Common myeloid progenitor, CD34-positive (primary cell): ENCODE measurements at places on chromosomes 7 and 10.

GRCh38 chr7:98252425-98253054, 508 bp upstream of the TECPR1 start:
- DNase-seq = no peak

- no peak for DNase-seq
Measured at GRCh38 chr10:114615600-114616007, 42.5 kb downstream of the ABLIM1 start.

GRCh38 chr7:37013771-37014170, 289.5 kb upstream of the AOAH start:
- no peak for DNase-seq

DNA sequence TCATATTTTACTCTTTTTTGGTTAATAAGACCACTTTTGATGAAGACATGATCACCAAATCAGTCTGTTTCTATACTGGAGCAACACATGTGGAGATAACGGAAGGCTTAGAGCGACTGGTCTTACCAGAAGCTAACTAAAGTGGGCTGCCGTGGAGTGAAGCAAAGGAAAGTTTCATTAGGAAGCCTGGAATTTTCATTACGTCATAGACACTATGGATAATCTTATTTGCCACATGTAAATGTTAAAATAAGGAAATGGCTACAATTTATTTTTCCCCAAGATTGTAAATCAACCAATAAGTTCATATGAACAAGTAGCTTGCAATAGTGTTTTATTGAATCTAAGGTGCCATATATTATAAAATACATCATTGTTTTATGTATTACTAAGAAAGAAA, 185.4 kb downstream of the PHTF2 start:
- DNase-seq = no peak

DNA sequence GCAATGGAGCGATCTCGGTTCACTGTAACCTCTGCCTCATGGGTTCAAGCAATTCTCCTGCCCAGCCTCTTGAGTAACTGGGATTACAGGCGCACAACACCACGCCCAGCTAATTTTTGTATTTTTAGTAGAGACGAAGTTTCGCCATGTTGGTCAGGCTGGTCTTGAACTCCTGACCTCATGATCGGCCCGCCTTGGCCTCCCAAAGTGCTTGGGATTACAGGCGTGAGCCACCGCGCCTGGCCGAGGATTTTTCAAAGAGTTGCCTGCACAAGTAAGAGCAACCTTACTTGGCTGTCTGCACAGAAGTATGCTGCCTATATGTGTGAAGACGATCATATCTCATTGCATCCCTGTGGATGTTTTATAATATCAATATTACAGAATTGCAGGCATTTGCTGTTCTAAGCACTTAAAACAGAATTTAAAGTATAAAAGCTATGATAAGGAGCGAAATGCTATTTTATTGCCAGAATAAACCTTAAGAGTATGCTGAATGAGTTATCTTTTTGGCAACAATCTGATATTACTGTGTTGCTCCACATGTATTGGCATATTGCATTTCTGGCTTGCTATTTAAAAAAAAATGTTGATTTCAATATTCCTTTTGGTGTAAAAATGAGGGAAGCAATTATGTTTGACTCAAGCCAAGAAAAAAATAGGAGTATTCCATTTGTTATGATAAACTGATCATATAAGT, 379.4 kb upstream of the SEMA3D start:
- no peak for DNase-seq

DNA sequence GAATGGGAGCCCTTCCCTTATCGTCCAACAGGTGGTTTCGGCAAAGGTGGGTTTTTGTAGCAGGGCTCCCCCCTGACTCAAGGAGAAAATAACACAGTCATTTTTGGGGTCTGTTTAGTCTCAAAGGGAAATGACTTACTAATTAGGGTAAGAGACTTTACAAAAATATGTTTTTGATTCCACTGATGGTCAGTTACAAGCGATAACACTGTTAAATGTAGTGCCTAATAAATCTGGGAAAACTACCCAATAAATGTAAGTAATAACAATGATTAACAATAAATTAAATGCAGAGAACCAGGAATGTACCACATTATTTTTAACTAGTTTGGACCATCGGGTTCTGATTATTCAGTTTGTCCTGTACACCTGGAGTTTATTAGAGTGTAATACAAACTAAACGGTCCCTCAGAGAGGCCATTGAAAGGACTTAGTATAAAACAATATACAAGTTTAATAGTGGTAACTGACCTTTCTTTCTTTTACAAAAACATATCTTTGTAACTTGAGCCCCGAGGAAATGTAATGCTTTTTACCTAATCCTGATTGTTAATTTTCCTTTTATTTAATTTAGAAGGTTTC, 216.2 kb upstream of the HABP2 start:
- no peak for DNase-seq

DNA sequence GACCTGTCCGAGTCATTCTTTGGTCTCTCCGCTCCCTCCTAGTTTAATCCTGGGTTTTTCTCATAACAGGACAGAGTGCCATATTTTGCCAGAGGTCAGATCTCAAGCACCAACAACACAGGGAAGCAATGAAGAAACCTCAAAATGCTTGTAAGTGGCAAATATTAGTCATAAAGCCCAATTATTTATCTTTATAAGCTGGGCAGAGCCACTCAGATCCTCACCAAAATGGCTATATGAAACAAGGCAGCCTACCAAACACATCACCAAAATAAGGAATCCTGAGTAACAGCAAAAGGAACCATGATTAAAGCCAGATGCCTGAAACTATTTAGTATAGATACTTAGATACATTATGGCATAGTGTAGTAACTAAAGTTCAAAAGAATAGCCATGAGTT, 4.7 kb downstream of the ECD start:
- no peak for DNase-seq

DNA sequence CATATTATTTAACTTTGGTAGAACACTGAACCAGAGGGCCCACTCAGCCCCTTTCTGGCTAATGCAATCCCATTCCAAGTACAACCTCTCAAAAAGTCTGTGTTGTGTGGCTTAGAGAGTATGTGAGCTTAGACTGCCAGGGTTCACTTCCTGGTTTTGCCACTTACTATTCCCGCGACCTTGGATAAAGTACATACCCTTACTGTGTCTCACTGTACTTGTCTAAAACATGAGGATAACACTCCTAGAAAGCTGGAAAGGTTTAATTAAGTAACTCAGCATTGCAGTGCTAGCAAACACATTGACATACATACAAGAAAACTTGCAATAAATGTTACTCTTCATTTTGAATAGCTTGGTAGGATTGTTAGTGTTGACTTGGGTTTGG, 215.8 kb downstream of the CHCHD3 start:
- DNase-seq = no peak

DNA sequence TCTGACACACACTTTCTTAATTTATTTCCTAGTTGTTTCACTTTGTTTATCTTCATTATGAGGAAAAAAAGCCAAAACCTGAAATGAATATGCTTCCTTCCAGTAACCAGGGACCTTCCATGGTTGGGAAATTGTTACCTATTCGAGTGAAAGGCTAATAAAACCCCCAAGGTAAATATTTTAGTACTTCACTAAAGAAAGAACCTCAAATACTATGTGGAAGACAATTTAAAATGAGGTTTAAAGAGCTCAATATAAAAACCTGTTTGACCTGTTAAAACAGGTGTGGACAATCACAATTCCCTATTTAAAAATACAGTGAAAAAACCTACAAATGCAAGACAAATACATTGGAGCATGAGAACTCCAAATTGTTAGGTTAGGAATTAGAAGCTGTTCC, 192.6 kb downstream of the CFTR start:
- DNase-seq = no peak

GRCh38 chr10:48740015-48740707, 55.5 kb downstream of the WDFY4 start:
- no peak for DNase-seq

- DNase-seq = no peak
Measured at GRCh38 chr7:118845791-118846190, 621.3 kb downstream of the ANKRD7 start.

- DNase-seq = no peak
Measured at GRCh38 chr10:92847202-92847864, 987 bp upstream of the EXOC6 start.

DNA sequence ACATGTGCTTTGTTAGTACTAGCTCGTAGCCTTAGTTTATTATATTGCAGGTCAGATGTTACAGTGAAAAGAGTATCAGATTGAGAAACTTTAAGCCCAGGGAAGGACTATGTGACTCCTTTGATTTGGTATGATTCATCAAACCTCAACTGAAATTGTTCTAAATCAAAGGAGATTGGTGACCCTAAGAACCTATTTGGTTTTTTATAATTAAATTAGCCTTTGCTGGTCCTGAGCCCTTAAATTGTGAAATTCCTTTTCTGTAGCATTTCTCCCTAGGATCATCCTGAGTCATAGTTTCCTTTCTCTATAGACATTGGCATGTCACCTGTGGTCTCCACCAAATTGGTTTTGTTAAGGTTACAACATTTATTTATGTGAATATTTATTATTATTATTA, 89.7 kb downstream of the POLR1F start:
- no peak for DNase-seq

- no peak for DNase-seq
Measured at GRCh38 chr7:113831556-113831955, 87.3 kb downstream of the PPP1R3A start.

DNA sequence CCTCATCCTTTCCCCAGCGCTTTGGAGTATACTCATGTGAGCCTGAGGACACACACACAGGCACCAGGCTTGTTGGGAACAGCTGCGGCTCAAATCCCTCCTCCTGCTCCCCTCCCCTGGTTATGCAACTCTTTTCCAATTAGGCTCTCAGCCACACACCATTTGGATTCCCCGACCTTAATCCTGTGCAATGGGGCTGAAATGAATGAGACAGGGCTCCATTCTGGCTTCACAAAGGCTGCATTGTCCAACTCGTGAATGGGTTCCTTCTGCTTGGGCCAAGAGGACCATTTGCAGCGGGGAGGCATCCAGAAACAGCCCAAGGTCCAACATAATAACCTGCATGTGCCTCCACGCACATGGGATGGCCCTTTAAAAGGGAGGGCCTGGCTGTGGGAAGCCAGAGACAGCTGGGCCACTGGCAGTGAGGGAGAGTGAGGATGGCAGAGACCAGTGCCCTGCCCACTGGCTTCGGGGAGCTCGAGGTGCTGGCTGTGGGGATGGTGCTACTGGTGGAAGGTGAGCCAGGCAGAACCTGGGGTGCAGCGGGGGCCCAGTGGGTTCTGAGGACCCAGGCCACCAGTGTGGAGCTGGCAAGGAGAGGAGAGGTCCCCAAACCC, at the start of gene RGR:
RGR (plus strand) TSS at position 403 of the 620 bp plus-strand sequence; CDS start at position 441, 38 bp downstream.
- DNase-seq = no peak

DNA sequence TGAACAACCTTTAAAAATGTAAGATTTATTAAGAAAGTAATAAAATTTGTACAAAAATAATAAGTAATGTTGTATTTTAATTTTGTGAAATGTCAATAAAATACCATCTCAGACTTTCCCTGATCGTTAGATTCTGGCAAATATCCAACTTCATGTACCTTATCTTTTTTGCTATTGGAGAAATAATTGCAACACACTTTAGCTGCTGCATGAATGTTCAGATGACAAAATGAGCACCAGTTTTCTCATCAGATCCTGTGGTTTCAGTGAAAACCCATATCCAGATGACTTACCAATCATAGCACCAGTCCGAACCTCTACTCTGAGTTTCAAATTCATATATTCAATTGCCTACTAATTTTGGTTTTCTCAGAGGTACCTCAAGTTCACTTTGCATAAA, 69.9 kb downstream of the CASD1 start:
- DNase-seq = no peak

GRCh38 chr7:152735443-152736004, 24.0 kb upstream of the ACTR3B start:
- DNase-seq = no peak
